ENCODE measurements at places on chromosomes 12 and 14.

GRCh38 chr12:79690638-79691510 is at the start of gene PAWR:
Gene PAWR (minus strand): TSS chr12:79690964. CDS start chr12:79690244, 720 bp downstream.
- DNase-seq = peak; percentile 83

GRCh38 chr12:114285554-114285953 is 120.4 kb downstream of the TBX5 start:
- no peak for DNase-seq

DNA sequence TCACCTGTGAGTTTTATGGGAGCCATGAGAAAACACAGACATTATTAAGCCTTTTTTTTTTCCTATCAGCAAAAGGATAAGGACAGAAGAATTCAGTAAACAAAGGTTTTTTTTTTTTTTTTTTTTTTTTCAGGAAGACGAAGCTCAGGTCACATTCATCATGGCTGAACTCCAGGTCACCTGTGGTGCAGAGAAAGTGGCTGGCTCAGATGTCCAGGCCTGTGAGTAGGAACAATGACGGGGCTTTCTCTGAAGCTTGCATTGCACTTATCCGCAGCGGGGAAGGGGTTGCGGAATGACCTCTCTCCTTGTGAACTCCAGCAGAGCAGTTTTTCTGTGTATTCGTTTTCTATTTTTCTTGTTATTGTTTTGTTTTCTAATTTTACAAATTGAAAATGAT is 759.6 kb upstream of the TMEM132C start:
- DNase-seq = no peak

GRCh38 chr12:128820723-128821432 is 2.9 kb downstream of the SLC15A4 start:
- peak; percentile 88 for DNase-seq
